Lung (tissue), 17 donors: ENCODE measurements at places on chromosomes 7 and 10. TPM values are rescaled to one million over a fixed set of nuclear protein-coding genes. Genes with fewer than 3 reads are reported as not detected.

GRCh38 chr7:159109653-159110035 lies 35.0 kb downstream of the VIPR2 start:
- peaks cover 26% of the 10 kb centered on the region for H3K27me3 ChIP-seq
- H3K36me3 ChIP-seq: no peaks in the 10 kb centered on the region
- no peak for DNase-seq
- H3K4me3 ChIP-seq: no peak overlapping the region

DNA sequence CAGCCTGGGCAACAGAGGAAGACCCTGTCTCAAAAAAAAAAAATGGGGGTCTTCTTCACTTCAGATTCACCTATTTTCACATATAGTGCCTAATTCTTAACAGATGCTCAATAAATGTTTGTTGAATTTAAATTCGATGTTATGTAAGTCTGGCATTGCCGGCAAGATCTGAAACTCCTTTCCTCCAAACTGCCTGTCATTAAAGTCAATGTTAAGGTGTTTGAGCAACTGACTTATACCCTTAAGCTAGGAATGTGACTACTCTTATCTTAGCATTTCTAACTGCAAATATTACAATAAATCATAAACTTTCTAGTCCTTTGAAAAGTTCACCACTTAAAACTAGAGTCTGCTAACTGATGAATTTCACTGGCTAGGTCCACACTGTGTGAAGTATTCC lies 95.2 kb downstream of the NRP1 start:
- no peak for DNase-seq
- H3K27me3 ChIP-seq: no peaks in the 10 kb centered on the region
- H3K4me3 ChIP-seq: no peak overlapping the region
- peaks cover 2% of the 10 kb centered on the region for H3K4me1 ChIP-seq
- peaks cover 16% of the 10 kb centered on the region for H3K36me3 ChIP-seq
- no peak overlapping the region for H3K27ac ChIP-seq

- no peak overlapping the region for H3K4me3 ChIP-seq
- H3K36me3 ChIP-seq: no peaks in the 10 kb centered on the region
- H3K27me3 ChIP-seq: no peaks in the 10 kb centered on the region
- H3K27ac ChIP-seq: peak overlapping the region; percentile 12
- peak; percentile 42 for DNase-seq
Measured at GRCh38 chr10:28263136-28263857, 39.6 kb downstream of the MPP7 start.

Gene DRGX
- not detected for total RNA-seq

Gene WNT8B
- total RNA-seq: 0.15 TPM

- no peak overlapping the region for H3K27ac ChIP-seq
- DNase-seq: peak; percentile 56
- H3K4me3 ChIP-seq: no peak overlapping the region
- H3K36me3 ChIP-seq: no peaks in the 10 kb centered on the region
Measured at GRCh38 chr7:128697302-128697905, 25.3 kb downstream of the GARIN1A start.

- peaks cover 6% of the 10 kb centered on the region for H3K4me1 ChIP-seq
- H3K27ac ChIP-seq: no peak overlapping the region
- no peak overlapping the region for H3K4me3 ChIP-seq
- peaks cover 20% of the 10 kb centered on the region for H3K27me3 ChIP-seq
Measured at GRCh38 chr10:89213191-89213808, 6.2 kb upstream of the CH25H start.

Gene NANOS1
- total RNA-seq: 0.91 TPM

DNA sequence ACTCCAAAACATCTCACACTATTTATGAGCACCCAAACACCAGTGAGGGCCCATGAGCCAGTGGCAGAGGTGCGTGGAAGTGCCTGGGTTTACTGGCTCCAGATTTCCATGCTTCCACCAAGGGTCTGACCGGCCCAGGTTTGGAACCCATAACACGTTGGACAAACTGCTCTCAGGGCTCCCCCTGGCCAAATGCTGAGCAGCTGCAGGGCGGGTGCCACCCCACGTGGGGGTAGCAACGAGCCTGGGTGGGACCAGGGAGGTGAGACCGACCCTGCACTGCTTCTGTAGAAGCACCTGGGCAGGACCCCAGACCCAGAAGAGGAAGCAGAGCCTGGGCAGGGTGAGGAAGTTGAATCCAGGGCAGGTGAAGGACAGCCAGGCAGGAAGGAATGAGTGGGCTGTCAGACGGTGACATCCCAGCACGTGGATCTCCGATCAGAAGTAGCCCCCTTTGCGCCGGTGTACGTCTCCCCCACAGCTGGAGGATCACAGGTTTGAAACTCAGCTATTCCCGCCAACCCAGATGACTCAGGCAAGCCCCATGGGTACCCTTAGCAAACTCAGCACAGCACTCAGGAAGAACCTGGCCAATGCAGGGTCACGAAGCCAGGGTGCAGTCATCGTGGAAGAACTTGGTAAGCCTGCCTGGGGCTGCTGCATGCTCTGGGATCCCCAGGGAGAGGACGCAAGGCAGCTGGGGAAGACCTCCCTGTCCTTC lies 100.4 kb upstream of the DDC start:
- no peak for DNase-seq
- H3K36me3 ChIP-seq: peaks cover 12% of the 10 kb centered on the region
- no peak overlapping the region for H3K4me3 ChIP-seq
- no peak overlapping the region for H3K27ac ChIP-seq

Gene GIMAP2
- total RNA-seq: 24.9 TPM

Gene DDC
- 3.1 TPM for total RNA-seq

DNA sequence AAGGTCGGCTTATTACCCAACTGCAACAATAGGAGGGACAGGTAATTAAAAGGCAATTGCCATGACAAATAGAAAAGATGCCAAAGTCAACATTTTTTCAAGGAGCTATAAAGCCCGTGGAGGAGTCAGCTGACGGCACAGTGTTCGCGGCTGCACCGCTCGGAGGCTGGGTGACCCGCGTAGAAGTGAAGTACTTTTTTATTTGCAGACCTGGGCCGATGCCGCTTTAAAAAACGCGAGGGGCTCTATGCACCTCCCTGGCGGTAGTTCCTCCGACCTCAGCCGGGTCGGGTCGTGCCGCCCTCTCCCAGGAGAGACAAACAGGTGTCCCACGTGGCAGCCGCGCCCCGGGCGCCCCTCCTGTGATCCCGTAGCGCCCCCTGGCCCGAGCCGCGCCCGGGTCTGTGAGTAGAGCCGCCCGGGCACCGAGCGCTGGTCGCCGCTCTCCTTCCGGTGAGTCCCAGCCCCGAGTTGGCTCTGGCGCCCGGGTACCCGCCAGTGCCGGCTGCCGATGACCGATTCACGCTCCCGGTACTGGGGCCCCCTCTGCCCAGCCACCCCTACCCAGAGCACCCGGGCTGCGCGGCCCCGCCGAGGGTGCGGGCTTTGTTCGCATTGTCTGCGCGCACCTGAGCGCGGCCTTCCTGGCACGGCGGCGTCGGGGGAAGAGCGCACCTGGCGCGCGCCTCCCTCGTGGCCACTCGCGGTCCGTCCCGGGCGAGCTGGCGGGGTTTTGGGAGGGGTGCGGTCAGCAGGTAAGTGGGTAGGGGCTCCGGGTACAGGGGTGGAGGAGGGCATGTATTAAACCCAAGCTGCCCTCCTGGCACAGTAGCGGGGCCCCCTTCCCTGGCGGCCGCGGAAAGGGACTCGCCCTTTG lies at the start of gene VWA2:
Gene VWA2, plus strand, starts transcription at position 138 of the 877 bp plus-strand sequence. CDS start 9,460 bp downstream, outside the sequence.
- H3K4me3 ChIP-seq: peak within 1 kb of the TSS; percentile 46
- H3K27ac ChIP-seq: peak within 1 kb of the TSS; percentile 82
- peaks cover 3% of the 10 kb centered on the region for H3K4me1 ChIP-seq
- peak; percentile 60 for DNase-seq
- no peaks in the 10 kb centered on the region for H3K36me3 ChIP-seq
- H3K27me3 ChIP-seq: peaks cover 36% of the 10 kb centered on the region

Gene PODXL
- 133 TPM for total RNA-seq

- no peaks in the 10 kb centered on the region for H3K4me1 ChIP-seq
- no peak overlapping the region for H3K4me3 ChIP-seq
- H3K27me3 ChIP-seq: no peaks in the 10 kb centered on the region
- no peaks in the 10 kb centered on the region for H3K36me3 ChIP-seq
- H3K27ac ChIP-seq: no peak overlapping the region
Measured at GRCh38 chr10:110456046-110456445, 41.7 kb upstream of the DUSP5 start.

DNA sequence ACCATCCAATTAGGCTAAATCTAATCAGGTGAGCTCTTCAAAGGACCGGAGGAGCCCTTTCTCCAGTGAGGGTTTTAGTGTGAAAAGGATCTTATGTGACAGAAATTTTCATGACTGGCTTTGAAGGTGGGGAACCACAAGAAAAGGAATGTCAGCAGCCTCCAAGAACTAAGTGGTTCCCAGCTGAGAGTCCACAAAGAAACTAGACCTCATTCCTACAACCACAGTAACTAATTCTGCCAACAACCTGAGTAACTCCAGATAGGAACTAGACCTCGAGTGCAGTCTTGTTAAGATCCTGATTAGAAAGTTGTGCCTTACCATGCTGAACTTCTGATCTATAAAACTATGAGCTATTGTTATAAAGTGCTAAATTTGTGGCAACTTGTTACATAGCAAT lies 51.3 kb downstream of the PCLO start:
- H3K27ac ChIP-seq: no peak overlapping the region
- H3K36me3 ChIP-seq: no peaks in the 10 kb centered on the region
- no peak overlapping the region for H3K4me3 ChIP-seq

- H3K27ac ChIP-seq: peak within 1 kb of the TSS; percentile 56
- no peaks in the 10 kb centered on the region for H3K36me3 ChIP-seq
- H3K4me1 ChIP-seq: no peaks in the 10 kb centered on the region
- no peaks in the 10 kb centered on the region for H3K27me3 ChIP-seq
Measured at GRCh38 chr7:107469929-107470328, at the start of gene GPR22. GPR22 (plus strand) TSS chr7:107470057; CDS start chr7:107474061, 4,004 bp downstream.

Gene ABHD11
- 50.0 TPM for total RNA-seq
